Activated CD8-positive, alpha-beta memory T cell treated with anti-CD3 and anti-CD28 coated beads for 1 hour (primary cell): ENCODE measurements at places on chromosomes 2 and 18.

GRCh38 chr2:163736433-163737189, 803 bp upstream of the FIGN start:
- DNase-seq, result no peak

GRCh38 chr2:161159456-161160225, 587 bp upstream of the TANK start:
- DNase-seq, result no peak

DNA sequence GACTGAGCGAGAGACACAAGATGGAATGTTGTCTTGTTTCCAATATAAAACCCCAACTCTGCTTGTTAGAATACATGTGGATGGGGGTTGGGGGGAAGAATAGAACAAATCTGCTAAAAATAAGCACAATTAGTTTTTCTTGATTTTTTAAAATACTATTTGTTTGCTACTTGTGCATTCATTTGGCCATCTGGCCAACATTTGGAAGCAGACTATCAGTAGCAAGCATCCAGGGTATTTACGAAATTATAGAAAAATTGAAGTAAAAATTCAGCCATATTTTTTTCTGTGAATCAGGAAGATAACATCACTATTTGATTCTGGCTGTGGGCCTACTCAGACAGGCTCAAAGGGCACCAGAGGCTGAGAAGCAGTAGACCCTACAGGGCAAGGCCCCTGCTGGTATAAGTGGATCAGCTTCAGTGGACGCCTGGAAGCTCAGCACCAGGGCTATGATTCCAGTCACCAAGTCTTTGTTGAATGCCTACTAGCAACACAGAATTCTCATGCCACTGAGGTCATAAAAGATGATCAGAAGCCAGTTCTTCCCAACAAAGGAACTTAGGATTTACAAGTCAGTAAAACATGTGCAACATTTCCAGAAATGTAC, 133.9 kb downstream of the CCBE1 start:
- no peak for DNase-seq

DNA sequence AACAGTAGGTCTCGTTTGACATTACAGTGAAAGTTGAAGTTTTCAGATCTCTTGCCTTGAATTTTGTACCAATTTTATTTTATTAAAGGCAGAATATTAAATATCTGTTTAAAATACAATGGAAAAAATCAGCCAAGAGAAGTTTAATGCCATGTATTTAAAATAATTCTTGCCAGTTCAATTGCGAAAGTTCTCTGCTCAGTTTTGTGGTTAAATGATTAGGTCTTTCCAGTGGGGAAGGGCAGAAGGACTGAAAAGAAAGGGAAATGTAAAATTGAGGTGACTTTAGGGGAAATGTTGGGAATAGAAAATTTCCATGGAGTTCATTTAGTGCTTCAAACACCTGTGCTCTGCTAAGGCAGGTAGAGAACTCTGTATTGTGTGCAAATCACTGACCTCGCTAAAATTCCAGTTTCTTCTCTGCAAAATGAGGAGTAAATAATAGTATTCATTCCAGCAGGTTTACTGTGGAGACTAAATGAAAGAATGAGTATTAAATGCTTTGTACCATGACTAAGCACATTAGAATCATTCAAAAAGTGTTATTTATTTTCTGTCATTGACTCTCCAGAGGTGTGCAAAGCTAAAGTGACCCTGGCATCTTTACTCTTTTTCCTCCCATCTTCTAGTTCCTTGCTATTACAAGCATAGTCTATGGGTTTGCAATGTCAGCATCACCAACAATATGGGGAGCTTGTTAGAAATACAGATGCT, 74.4 kb downstream of the KIAA1328 start:
- no peak for DNase-seq

DNA sequence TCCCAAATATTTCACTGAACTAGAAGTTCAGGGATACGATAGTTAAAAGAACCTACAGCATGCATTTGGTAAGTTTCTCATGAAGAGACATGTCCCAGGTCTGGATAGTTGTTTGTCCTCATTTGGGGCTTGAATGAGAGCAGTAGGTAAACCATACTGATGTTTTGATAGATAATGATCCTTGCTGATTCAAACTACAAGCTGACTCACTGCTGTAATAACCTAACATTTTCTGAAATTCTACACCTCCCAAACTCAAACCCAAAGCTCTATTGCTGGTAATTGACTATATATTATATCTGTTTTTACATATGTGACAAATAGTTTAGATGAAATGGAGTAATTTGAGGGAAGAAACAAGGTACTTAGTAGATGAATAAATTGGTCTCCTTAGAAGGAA, 154.1 kb upstream of the BOD1L2 start:
- no peak for DNase-seq

DNA sequence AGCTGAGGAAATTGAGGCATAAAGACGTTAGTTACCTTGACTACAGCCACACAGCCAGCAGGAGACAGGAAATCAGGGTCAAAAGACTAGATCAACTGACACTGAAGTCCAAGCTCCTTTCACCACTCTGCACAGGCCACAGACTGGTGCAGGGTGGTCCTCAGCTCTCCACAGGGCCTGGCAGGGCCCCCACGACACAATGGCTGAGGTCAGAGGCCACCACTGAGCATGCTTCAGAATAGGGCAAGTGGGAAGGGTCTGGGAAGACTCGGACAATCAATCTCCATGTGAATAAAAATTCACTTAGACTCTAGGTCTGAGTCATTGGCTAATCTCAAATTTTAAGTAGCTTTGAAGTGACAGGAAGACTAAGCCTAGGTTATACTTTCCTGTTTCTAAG, 201.7 kb downstream of the ALK start:
- no peak for DNase-seq
